ENCODE measurements at places on chromosomes 4 and X. TPM values are rescaled to one million over a fixed set of nuclear protein-coding genes. Genes with fewer than 3 reads are reported as not detected.

DNA sequence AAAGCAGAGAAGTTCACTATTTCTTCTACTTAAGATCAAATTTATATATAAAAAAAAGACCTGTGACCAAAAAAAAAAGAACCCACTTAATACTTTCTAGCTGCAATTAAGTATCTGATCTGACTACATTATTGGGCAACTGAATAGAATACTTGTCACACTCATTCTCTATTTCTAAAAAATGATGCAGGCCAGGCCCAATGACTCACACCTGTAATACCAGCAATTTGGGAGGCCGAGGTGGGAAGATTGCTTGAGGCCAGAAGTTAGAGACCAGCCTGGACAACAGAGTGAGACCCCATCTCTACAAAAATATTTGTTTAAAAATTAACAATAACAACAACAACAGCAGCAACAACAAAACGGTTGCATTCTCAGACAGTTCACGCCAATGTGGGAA, 108.8 kb upstream of the BMP2K start:
- H3K4me1 ChIP-seq, result peaks cover 2% of the 10 kb centered on the region
- no peak for DNase-seq
- no peaks in the 10 kb centered on the region for H3K27me3 ChIP-seq

DNA sequence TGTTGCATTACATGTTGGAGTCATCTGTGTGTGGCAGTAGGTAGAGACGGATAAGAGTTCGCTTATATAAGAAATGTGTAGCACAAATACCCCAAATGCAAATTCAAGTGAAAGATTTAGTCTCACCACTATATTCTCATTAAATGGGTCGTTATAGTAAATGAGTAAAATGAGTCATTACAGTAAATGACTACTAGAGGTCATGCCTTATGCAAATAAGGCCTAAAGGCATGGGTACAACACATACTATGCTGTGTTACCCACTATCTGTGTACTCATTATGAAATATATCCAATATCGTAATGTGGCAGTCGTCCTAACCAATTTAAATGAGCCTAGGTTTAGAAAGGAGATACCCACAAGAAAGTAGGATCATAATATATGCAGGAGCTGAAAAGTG, 1603.1 kb downstream of the C4orf33 start:
- no peaks in the 10 kb centered on the region for H3K36me3 ChIP-seq
- no peak overlapping the region for H3K27ac ChIP-seq
- no peak overlapping the region for H3K4me3 ChIP-seq
- no peak for DNase-seq

Gene GPR143
- total RNA-seq, result 2.6 TPM

DNA sequence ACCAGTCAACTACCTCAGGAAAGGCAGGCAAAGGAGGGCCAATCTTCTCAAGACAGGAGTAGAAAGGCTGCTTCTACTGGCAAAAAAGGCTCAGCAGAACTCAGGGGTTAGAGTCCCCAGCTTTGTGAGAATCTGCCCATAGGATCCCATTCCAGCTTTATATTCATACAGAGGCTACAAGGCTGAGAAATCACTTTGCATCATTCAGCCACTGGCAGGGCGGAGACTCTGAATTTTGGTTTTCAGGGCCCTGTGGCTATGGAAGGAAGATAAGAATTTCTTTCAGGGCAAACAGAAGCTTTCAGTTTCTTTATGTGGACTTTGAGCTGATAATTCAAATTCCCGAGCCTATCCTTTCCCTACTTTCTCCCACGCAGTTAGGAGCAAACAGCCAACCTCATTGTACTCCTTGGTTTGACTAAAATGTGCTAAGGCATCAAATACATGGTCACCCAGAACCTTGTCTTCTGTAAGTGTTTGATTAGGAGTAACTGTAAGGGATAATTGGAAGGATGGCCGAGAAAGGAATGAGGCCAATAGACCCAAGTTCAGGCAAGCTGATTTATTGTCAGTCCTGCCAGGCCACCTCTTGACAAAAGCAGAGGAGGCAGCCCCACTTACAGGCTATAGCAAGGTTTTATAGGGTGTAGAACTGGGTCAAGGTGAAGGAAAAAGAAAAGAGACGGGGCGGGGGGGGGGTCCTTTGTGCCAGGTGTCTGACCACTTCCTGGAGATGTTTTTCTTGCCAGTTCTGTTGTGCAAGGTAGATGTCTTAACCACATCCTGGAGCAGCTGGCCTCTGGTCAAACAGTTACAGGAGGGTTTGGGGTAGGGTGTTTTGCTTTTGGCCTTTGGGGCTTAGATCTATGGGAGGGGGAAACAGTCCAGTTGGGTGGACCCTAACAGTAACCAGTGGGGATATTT, 165.3 kb upstream of the PPP1R2C start:
- H3K4me3 ChIP-seq, result no peak overlapping the region
- H3K27me3 ChIP-seq, result no peaks in the 10 kb centered on the region
- H3K36me3 ChIP-seq, result no peaks in the 10 kb centered on the region
- no peak for DNase-seq
- H3K27ac ChIP-seq, result no peak overlapping the region

DNA sequence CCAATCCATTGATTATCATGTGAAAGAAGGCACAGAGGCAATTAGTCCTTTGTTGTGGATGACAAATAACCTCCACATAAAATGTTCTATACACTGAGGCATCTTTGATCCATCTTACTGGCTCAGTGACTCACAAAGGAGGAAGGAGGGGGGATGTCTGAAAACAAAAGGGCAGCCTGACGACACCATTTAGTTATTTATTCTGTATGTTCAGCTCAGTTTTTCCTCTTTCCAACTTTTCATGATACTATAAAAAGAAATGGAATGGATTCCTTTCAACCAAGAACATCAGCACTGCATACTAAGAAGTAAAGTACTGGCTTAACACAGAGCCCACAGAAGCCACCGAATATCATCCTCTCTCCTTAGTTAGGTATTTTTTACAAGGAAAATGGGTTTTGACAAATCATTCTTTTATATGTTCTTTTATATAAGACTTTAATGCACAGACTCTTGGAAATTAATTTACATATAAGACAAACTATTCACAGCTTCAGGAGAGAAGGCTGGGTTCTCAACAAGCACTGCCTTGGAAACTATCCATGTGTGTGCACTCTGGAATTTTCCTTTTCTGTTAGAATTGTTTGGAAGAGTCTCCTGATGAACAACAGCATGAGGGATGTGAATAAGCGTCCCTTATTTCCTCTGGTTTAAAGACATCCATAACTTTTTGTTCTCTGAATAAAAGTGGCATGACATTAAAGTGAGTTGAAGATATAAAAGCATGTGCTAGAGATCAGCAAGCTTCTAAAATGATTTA, 135.6 kb downstream of the TSPAN5 start:
- no peaks in the 10 kb centered on the region for H3K27me3 ChIP-seq
- H3K4me3 ChIP-seq, result no peak overlapping the region
- H3K4me1 ChIP-seq, result peaks cover 8% of the 10 kb centered on the region
- H3K27ac ChIP-seq, result no peak overlapping the region
- no peak for DNase-seq
- no peaks in the 10 kb centered on the region for H3K36me3 ChIP-seq

DNA sequence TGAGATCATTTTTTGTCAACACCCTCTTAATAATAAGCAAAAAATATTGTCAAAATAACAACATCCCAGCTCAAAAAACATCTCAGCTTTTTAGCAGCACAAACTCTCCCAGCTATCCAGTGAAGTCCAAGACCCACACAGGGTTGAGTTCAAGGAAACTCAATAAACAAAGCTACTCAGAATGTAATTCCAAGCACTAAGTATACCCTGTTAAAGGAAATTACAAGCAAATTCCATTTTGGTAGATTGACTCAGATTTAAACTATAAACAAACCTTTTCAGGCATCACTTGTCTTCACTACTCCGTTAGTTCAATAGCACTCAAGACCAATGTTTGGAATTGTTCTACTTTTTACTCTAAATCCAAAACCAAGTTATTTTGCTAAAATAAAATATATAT, 506.0 kb upstream of the INTU start:
- no peak overlapping the region for H3K4me3 ChIP-seq
- H3K36me3 ChIP-seq, result no peaks in the 10 kb centered on the region
- no peaks in the 10 kb centered on the region for H3K27me3 ChIP-seq
- DNase-seq, result no peak

Gene CYBB
- 38.7 TPM for total RNA-seq

DNA sequence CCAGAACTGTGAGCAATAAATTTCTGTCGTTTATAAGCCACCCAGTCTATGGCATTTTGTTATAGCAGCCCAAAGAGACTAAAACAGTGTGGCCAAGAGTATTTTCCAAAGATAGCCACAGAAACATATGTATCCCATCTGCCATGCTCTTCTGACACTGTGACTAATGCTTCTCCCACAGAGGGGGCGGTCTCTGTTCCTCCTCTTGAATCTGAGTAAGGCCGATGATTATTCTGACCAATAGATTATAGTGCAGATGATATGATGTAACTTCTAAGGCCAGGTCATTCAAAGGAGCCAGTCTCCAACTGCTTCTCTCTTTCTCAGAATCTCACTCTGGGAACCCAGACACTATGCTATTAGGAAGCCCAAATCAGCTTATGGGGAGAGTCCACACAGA, 570.7 kb downstream of the BCOR start:
- H3K36me3 ChIP-seq, result no peaks in the 10 kb centered on the region
- H3K27me3 ChIP-seq, result no peaks in the 10 kb centered on the region
- H3K27ac ChIP-seq, result no peak overlapping the region
- no peak overlapping the region for H3K4me3 ChIP-seq
- DNase-seq, result no peak

DNA sequence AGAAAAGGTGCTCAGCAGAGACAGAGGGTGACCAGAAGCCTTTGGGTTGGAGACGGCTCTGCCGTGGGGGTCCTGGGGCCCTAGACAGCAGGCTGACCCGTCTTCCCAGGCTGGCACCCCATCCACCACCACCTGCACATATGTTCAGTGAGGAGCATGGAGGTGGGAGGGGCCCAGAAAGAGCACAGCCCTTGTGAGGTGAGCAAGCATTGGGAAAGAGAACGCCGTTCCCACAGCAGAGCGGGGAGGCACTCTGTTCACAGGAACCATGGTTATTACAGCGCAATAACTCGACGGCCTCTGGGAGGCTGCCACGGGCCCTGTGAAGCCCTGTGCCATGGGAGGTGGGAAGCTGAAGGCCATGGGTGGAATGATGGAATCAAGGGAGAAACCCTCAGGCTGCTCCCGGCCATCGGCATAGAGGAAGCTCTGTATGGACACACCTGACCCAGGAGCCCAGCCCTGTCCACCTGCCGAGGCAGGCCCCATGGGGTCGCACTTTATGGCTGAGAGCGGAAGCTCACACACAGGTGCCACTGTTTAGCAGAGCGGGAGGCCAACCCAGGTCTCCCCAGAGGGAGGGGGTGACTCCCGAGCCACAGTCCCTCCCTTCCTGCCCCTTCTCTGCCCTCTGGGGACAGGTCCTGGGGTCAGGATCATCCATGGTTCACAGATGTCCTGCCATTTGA, 93.5 kb upstream of the AFAP1 start:
- H3K27ac ChIP-seq, result no peak overlapping the region
- no peaks in the 10 kb centered on the region for H3K4me1 ChIP-seq
- H3K27me3 ChIP-seq, result no peaks in the 10 kb centered on the region
- DNase-seq, result no peak

- no peak overlapping the region for H3K27ac ChIP-seq
- no peaks in the 10 kb centered on the region for H3K36me3 ChIP-seq
- DNase-seq, result no peak
- no peaks in the 10 kb centered on the region for H3K27me3 ChIP-seq
- H3K4me1 ChIP-seq, result no peaks in the 10 kb centered on the region
These were observed 202.9 kb downstream of the CHIC1 start for GRCh38 chrX:73765776-73766430.

Gene CWH43
- total RNA-seq, result not detected

- H3K4me1 ChIP-seq, result no peaks in the 10 kb centered on the region
- no peaks in the 10 kb centered on the region for H3K36me3 ChIP-seq
- no peak overlapping the region for H3K4me3 ChIP-seq
These were observed 787.9 kb upstream of the GALNTL6 start for GRCh38 chr4:171025343-171025742.

DNA sequence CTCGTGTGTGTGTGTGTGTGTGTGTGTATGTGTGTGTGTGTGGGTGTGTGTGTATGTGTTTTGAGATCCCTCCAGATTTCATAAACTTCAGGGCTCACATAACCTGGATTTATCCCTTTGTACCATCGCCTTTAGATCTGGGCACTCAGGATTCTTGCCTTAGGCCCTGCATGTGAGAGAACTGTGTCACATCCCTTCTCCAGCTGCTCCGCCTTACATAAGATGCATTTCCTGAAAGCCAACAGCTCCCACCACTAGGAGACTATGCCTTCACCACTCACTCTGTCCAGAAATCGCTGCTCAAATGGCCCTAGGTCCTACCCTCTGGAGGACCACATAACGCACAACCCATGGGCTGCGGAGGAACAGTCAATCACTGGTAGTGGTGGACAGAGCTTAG, 348.8 kb downstream of the CCSER1 start:
- DNase-seq, result no peak
- H3K4me3 ChIP-seq, result no peak overlapping the region
- no peaks in the 10 kb centered on the region for H3K36me3 ChIP-seq
- H3K27me3 ChIP-seq, result no peaks in the 10 kb centered on the region

Gene EDA
- total RNA-seq, result 2.0 TPM

Gene ELF4
- 11.1 TPM for total RNA-seq

DNA sequence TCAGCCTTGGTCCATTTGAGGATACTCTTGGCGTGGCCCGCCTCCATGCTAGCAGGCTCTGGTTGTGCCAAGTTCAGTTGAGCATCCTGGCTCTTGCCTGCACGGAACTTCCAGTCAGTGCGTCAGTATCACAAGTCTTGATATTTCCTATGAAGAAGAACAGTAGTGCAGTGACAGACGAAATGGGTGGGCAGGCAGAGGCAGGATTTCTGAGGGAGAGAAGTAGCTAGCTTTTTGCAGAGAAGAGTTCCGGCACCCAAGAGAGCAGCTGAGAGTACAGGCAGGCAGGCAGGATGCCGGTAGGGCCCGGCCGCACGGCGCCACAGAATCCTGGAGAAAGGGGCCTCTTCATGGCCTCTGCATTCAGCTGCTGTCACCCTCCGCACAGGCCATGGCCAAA, 56.1 kb upstream of the MSANTD1 start:
- DNase-seq, result no peak
- no peaks in the 10 kb centered on the region for H3K27me3 ChIP-seq
- H3K4me3 ChIP-seq, result no peak overlapping the region
- no peak overlapping the region for H3K27ac ChIP-seq
- H3K36me3 ChIP-seq, result peaks cover 31% of the 10 kb centered on the region

DNA sequence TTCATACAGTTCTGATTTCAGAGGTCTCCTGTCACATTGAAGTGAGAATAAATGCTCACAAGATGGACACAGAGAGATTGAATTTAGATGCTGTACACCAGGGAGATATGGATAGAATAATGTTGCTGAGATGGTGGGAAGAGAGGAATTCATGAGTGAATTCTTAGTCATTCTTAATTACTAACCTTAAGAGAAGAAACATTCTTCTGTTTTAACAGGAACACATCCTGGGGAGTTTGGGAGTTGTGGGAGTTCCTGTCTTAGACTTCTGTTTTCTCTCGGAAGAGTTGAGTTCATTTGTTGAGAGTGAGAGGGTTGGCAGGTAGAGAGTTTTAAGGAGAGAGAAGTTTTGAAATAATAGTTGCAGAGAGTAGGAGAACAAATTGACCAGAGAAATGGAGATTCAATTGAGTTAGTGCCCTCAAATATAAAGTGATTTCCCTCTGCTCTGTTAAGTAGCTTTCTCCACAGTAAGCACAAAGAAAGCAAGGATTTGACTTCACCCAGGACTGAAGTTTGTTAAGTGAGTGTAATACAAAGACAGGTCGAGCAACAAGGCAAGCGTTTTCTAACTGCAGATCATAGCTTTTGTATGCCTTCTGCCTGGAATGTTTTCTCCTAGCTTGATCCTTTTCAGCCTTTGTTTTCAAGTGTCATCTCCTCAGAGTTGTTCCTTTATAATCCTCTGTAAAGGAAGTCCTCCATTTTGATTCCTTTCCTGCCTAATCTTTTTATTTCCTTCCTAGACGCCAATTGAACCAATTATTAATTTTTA, 205.9 kb downstream of the RAPGEF2 start:
- no peaks in the 10 kb centered on the region for H3K36me3 ChIP-seq
- no peaks in the 10 kb centered on the region for H3K4me1 ChIP-seq
- DNase-seq, result no peak
- no peak overlapping the region for H3K4me3 ChIP-seq
